ENCODE measurements at places on chromosomes 7 and 10.

GRCh38 chr7:85821926-85822325 lies 635.1 kb upstream of the SEMA3D start:
- DNase-seq: no peak

DNA sequence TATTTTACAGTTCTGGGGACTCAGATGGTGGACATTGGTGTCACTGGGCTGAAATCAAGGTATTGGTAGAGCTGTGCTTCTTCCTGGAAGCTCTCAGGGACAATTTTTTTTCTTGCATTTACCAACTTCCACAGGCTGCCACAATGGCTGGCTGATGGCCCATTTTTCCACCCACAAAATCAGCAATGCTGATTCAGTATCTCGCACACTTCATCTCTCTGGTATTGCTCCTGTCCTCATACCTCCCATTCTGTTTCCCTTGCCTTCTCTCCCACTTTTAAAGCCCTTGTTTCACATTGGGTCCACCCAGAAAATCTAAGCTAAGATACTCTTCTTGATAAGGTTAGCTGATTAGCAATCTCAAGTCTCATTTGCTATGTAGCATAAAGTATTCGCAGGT lies 530.9 kb upstream of the POM121L12 start:
- no peak for DNase-seq

DNA sequence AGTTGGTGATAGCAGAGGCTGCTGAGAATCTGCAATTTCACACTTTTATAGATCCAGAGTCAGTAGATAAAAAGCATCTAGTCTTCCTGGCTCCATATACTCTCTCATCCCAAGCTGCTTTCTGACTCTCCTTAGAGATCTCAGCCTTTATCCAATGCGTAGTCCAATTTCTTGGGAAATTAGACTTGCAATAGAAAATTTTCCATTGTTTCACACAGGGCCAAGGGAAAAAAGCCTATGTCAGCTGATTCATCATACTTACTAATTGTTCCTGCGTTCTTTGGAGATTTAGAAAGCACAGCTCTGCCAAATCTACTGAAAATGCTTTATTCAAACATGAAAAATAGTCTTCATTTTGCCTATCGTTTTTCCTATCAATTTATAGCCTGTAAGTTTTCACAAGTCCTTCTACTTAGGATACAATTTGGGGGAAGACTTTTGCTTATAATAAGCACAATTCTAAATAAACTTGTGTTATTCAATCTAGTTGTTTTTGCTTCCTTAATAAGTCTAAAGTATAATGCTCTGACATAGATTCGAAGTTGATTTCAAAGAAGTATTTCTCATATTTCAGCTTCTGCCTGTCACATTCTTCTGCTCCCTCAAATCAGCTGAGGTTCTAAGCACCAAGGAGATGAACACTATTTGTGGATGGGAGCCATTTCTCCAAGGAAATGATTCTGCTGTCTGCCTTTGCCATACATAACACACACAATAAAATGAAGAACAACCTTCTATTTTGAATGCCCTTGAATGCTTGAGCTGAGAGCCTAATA lies 165.4 kb downstream of the ADAM12 start:
- no peak for DNase-seq

- peak; percentile 79 for DNase-seq
These were observed at the start of gene MLLT10 for GRCh38 chr10:21533467-21534279. TSS of gene MLLT10 (plus strand) at chr10:21534232. CDS start at chr10:21534645, 413 bp downstream.

- no peak for DNase-seq
These were observed 180.3 kb upstream of the GRB10 start for GRCh38 chr7:50962962-50963374.
